NCI-H524 (cell line): ENCODE measurements at places on chromosomes 12 and 14.

GRCh38 chr14:62123961-62124360, 361.7 kb downstream of the SNAPC1 start:
- no peak for DNase-seq

DNA sequence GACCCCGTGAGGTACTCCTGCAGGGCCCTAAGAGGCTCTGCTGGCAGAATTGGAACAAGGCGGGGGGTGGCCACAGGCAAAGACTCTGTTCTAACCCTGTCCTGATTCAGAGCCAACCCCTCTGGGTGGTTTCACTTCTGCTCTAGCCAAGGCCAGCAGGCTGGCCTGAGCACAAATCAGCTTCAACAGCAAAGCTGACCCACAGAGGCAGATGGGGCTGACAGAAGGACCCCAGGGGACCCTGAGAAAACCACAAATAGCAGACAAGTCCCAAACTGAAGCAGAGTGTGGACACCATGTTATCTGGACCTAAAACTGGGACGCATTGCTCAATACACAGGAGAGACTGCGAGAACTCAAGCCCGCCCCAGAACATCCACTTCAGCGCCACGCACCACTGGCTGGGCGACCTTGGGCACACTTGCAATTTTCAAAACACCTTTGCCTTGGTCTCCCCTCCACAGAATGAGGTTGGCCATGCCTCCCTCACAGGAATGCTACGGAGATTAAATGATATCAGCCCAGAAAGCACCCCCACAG, 76.4 kb upstream of the DICER1 start:
- DNase-seq: no peak

DNA sequence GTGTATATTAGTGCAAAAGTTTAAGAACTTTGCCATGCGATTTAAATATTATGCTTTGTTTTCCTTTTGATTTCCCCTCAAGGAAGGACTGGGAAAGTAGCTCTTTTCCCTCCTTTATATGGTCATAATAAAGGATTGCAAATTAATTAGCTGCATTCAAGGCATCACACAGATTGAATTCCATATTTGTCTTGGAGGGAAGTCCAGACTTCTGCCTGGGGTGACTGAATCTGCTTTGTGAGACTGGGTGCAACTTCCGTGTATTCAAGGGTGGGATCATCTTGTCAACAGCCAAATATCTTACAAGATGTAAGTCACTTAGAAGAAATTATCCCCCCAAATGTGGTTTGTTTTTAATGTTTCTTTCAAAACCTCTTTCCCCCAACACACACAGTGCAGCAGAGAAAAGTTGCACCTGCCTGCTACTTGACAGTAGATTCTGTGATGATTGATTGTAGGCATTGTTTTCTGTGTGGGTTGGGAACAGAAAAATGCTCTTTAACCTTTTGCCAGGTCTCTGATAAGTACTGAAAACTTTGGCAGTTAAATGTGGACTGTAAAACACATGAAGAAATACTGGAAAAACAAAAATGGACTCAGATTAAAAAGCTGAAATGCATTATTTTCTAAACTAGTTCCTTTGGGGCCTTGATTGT, 28.4 kb downstream of the STK38L start:
- DNase-seq: no peak

DNA sequence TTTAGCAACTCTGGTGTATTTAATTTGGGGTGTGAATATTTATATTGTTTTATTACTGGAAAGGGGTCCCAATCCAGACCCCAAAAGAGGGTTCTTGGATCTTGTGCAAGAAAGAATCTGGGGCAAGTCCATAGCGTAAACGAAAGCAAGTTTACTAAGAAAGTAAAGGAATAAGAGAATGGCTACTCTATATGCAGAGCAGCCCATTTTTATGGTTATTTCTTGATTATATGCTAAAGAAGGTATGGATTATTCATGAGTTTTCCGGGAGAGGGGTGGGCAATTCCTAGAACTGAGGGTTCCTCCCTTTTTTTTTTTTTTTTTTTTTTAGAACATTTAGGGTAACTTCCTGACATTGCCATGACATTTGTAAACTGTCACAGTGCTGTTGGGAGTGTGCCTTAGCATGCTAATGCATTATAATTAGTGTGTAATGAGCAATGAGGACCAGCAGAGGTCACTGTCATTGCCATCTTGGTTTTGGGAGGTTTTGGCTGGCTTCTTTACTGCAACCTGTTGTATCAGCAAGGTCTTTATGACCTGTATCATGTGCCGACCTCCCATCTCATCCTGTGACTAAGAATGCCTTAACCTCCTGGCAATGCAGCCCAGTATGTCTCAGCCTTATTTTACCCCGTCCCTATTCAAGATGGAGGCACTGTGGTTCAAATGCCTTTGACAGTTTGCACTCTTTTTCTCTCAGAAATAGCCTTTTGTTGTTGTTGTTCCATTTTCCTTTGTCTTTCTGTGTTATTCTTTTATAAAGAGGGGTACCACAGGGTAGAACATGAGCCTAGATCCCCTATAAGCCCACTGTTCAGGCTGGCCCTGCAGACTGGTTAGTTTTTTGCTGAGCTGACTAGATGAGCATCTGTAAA, 75.5 kb upstream of the DCD start:
- DNase-seq: peak; percentile 13

- DNase-seq: no peak
Observed at GRCh38 chr12:47111392-47111778, 31.6 kb upstream of the AMIGO2 start.

DNA sequence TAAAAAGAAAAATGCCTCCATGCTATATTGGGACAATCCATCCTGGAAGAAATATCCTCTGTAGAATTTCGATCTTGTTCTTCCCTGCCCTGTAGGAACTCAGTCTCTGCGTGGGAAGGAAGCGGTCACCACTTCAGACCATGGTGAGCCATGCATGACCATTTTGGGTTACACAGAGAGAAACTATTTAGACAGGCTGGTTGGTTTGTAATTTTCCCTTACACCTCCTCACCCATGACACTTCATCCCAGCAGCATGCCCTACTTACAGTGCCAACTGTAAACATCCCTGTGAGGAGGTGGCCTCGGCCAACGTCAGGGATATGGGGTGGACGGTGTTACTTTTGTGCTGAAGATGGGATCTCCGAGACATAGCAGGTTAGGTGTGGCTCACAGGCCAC, 121.4 kb downstream of the SMOC1 start:
- DNase-seq: no peak

GRCh38 chr14:24481622-24482324, 26.3 kb downstream of the CMA1 start:
- peak; percentile 57 for DNase-seq

- no peak for DNase-seq
Observed at GRCh38 chr12:100404769-100405407, 48.0 kb downstream of the SLC17A8 start.

GRCh38 chr14:98368916-98369315, 903.1 kb downstream of the BCL11B start:
- DNase-seq: no peak

GRCh38 chr12:93918262-93918661, 230.1 kb upstream of the PLXNC1 start:
- no peak for DNase-seq

DNA sequence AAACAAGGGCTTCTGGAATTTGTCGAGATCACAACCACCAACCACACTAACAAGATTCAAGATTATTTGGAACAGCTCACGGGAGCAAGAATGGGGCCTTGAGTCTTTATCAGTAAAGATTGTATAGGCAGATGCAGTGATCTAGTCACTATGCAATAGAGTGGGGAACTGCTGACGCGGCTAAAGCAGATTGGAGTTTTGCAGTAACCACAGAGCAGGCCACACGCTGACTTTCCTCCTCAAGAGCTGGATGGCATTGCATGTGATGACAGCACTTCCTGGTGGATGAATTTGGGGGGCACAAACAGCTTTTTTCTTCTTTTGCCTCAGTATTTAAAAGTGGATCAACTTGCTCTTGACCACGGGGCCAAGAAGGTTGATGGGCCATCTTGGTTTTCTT, 46.0 kb downstream of the KCNK13 start:
- no peak for DNase-seq

- no peak for DNase-seq
Observed at GRCh38 chr12:126989532-126989931, 1277.4 kb upstream of the TMEM132C start.

- no peak for DNase-seq
Observed at GRCh38 chr12:62679608-62680007, 213.0 kb downstream of the MON2 start.

- no peak for DNase-seq
Observed at GRCh38 chr14:64807551-64807950, 72.2 kb downstream of the SPTB start.
